HS-27A (cell line): ENCODE measurements at places on chromosomes 7 and 10.

GRCh38 chr10:122796796-122797195 is 48.9 kb downstream of the CUZD1 start:
- no peak for DNase-seq

DNA sequence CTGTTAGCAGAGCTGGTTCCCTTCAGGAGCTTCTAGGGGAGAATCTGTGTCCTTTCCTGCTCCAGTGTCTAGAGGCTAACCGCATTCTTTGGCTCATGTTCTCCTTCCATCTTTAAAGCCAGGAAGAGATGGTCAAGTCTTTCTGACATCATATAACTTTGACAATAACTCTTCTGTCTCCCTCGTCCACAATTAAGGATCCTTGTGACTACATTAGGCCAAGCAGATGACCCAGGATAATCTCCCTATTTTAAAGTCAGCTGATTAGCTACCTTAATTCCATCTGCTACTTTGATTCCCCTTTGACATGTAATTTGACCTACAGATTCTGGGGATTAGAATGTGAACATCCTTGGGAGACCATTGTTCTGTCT is 28.1 kb upstream of the SLC26A4 start:
- no peak for DNase-seq

DNA sequence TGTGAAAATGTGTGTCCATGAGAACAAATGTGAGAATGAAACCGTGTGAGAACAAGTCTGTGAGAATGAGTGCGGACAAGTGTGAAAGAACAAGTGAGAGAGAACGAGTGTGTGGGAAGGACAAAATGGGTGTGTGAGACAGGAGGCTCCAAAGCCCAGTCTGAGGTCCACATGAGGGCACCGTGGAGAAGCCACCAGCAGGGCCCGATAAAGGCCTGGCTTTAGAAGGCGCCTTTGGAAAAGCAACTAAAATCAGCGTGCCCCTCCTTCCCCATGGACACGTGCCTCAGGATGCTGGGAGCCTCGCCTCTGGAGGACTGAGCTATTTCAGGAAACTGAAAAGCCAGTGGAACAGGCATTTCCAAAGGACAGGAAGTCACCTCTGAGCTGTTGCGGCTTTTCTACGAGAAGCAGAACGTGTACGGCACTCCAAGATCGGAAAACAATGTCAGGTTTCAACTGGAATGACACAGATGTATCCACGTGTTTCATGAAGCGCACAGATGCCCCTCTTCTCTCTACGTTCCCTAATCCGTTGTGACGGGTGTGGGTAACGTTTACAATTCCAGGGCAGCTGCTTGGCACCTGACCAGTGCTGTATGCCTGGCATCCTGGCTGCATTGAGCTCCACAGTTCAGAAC is 46.4 kb downstream of the ESYT2 start:
- no peak for DNase-seq

DNA sequence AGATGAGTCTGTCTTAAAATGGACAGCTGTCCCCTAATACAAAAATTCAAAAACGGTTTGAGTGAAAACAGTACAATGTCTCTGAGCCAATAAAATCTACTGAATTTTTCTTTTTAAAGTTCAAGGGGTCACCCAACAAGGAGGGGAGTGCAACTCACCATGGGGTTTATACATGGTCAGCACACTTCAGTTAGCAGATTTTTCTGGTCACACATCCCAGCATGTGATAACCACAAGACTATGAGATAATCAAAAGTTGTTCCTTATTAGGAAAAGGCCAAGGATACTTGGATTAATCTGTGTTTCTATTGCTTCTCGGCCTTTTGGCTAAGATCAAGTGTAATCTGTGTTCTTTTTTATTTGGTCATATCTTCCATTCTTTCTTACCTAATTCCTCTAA is 31.6 kb downstream of the ABCB5 start:
- DNase-seq: no peak

GRCh38 chr10:2700626-2701305 is 366.6 kb upstream of the PFKP start:
- DNase-seq: no peak

GRCh38 chr10:69055241-69055640 is 32.7 kb upstream of the SRGN start:
- no peak for DNase-seq

DNA sequence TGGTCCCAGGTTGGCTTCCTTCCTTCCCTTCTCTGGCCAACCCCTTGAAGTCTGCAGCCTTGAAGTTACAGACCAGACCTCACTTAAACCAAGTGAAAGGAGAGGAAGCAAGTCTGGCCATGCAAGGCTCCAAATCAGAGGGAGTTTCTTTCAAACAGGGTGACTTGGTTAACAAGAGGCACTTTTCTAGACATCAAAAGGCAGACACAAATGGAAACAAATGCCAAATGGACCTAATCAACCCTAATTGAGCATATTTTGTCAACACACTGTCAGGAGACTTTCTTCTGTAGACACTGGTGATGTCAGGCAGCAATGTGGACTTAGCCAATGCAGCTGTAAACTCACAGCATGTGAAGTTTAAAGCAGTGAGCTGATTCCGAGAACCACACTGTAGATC is 282.7 kb upstream of the FZD8 start:
- no peak for DNase-seq

GRCh38 chr7:29086545-29086944 is 59.8 kb downstream of the CPVL start:
- no peak for DNase-seq

- DNase-seq: no peak
These were observed 31.1 kb downstream of the LMTK2 start for GRCh38 chr7:98137826-98138151.

DNA sequence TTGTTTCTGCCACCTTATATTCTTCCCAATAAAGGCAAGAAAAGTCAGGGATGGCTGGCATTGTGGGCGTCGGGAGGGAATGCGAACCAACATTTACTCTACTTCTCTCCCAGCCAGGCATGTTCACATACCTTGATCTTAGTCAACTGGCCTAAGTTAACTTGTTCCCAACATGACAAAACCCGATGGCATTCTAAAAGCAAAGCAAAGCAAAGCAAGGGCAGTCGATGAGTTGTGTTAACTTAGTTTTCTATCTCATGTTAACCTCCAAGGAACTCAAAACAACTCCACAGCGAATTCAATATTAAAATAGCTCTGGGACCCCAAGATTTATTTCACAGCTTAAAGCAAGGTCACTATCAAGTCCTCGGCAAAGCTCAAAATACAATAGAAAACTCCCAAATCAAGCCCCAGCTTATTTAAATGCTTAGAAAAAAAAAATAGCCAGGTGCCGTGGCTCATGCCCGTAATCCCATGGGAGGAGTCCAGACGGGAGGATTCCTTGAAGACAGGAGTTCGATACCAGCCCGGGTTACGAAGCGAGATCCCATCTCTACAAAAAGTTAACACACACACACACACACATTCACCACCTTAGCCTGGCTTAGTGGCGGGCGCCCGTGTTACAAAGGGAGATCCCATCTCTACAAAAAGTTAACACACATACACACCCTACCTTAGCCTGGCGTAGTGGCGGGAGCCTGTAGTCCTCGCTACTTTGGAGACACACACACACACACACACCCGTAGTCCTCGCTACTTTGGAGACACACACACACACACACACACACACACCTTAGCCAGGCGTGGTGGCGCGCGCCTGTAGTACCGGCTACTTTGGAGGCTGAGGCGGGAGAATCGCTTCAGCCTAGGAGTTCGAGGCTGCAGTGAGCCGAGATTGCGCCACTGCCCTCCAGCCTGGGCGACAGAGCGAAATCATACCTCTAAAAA is 901 bp upstream of the CCNY start:
- no peak for DNase-seq

DNA sequence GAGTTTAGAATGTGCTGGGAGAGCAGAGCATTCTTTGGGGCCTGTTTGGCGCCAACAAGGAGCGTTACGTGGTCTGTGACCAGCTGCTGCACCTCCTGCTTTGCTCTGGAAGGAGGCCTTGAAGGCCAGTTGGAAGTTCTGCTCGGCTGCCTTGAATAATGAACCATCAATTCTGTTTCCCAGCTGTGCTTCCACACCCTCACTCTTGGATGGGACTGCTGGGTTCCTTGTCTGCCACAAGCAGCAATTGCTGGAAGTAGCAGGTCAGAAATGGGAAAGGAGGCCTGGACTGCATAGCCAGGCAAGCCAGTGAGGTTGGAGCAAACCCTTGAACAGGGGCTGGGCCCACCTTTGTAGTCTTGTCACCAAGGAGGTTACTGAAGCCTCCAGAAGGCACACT is 86.6 kb upstream of the INSYN2A start:
- DNase-seq: no peak

- no peak for DNase-seq
These were observed 60.4 kb downstream of the C10orf105 start for GRCh38 chr10:71659111-71659634.

- DNase-seq: no peak
These were observed 74.3 kb downstream of the GFRA1 start for GRCh38 chr10:116198676-116199035.

- DNase-seq: no peak
These were observed 31.1 kb downstream of the DRGX start for GRCh38 chr10:49364747-49365146.

- no peak for DNase-seq
These were observed 53.8 kb upstream of the FAM204A start for GRCh38 chr10:118395947-118396346.

GRCh38 chr10:53236941-53237340 is 464.4 kb upstream of the MBL2 start:
- DNase-seq: no peak

DNA sequence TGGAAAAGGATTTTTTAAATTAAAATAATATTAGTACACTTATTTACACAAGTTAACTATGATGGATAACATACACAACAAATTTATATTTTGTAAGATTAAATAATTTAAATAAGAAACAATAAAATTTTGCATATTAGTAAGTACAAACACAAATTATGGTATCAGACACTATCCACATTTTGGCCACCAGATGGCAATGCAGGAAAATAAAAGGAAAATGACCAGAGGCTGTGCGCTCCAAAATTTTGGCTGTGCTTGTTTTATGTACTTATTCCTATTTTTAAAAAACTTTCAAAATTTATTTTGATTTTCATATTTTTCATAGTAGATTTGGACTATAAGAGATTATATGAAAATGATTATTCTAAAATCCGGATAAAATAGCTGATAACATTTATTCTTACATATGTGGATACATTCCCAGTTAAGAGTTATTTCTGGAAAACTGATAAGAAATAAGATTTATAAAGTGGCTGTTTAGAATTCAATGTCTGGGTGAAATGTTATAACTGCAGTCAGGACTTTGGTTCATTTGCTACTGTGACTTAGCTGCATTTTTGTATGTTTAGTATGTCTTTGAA is 274.7 kb upstream of the HGF start:
- no peak for DNase-seq

GRCh38 chr10:8705415-8705814 is 650.9 kb downstream of the GATA3 start:
- DNase-seq: no peak

- DNase-seq: no peak
These were observed 193.1 kb upstream of the POM121L12 start for GRCh38 chr7:52842202-52842900.

- no peak for DNase-seq
These were observed 717 bp downstream of the ADCY1 start for GRCh38 chr7:45574669-45575500.

DNA sequence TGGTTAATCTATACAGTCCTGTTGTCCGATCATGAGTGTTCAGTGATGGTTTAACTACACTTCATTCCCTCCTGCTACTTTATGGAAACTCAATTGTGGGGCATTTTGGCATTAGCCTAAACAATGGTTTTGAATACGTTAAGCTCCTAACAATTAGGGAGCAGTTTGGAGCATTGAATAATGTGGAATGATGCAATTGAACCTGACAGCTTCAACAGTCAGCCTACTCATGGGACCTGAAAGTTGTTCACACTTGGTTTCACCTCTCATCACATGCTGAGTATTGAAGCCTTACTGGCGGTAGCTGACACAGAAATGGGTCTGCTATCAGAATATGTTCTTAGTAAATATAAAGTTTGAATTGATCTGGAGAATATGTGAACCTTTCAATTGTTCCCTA is 186.1 kb downstream of the MLLT10 start:
- no peak for DNase-seq

DNA sequence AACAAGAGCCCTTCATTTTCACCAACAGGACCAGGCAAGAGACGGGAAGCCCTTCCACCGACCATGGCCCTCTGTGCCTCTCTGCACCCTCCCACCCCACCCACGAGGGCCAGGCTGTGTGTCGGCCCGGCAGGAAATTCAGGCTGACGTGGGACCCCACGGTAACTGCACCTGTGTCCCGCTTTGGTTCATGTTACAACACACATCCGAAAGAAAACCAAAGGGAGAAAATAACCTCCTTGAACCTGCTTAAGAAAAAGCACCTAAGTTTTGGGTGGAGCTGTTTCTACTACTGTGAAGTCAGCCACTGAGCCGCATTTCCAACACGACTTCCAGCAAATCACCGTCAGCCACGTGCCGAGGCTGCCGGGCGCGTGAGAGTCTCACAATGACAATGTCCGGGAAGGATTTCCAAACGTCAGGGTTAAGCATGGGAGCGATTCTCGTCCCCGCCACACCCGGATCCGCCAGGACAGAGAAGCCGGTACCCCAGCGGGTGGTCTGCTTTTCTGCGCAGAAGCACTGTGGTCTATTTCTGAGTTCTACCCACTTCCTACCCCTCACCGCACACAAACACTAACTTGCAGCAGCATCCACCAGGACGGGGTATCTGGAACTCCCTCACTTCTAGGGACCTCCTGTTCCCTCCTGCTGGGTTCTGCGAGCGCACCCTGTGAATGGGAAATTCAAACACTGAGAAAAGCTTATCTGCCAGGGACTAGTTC is 36.6 kb downstream of the AMZ1 start:
- DNase-seq: no peak

- no peak for DNase-seq
These were observed 335.1 kb downstream of the GATA3 start for GRCh38 chr10:8389630-8390029.

DNA sequence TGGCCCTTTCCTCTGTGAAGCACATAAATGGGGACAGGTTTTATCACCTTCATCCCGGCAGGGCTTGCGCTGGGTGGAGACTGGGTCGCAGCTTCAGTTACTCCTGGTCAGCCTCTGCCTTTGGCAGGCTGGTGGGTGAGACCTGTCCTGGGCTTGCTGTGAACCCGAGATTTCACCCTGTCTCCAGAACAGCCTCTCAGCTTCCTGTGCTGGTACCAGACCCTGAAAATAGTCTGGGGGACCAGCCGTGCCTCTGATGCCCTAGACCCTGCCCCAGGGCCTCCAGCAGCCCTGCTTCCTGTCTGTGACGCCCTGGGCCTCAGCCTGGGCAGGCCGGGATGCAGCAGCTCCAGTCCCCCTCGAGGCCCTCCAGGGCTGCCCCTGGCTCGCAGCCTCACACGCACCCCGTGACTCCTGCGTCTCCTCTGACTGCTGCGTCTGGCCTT is 13.2 kb upstream of the PWWP2B start:
- DNase-seq: no peak
